Left renal pelvis (tissue), 4 donors: ENCODE measurements at places on chromosomes 2 and 18. TPM values are rescaled to one million over a fixed set of nuclear protein-coding genes. Genes with fewer than 3 reads are reported as not detected.

DNA sequence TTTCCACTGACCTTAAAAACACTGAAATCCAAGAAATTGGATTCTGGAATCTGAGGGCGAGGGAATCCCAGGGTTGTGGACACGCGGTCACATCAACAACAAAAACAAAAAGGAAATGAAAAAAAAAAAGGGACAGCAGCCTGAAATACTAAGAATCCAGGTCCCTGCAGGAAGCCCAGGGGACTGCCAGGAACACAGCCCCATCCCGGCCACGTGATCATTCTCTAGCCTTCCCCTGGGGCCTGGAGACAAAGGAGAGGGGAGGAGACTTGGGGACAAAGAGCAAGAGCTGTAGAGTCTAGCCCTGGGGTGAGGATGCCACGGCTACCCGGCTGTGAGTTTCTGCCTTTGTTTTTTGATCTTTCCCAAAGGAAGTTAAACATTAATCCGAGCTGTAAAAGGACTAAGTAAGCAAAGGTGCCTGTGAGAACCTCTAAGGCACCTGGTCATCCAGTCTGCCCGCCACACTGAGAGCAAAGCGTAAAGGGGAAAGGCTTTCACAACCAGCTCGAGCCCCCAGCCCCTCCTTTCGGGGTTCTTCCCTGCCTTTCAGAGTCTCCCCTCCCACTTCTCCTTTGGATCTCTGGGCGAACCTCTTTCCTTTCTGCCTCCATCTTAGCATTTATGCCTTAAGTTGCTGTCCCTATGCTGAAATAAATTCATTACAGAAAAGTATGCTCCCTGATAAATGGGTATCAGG lies 57.9 kb upstream of the MSH2 start:
- peak; percentile 94 for DNase-seq

DNA sequence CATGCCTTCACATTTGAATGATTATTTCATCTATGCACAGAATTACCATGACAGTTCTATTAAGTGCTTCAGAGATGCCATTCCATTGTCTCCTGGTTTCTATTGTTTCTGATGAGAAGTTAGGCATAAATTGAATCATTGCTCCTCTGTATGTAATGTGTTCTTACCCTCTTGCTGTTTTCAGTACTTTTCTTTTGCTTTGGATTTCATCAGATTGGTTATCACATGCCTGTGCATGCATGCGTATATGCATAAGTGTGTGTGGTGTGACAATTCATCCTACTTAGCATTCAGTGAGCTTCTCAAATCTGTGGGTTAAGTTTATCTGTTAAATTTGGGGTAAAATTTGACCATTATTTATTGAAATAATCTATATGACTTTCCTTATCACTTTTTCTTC lies 263.3 kb upstream of the RND3 start:
- no peak for DNase-seq

DNA sequence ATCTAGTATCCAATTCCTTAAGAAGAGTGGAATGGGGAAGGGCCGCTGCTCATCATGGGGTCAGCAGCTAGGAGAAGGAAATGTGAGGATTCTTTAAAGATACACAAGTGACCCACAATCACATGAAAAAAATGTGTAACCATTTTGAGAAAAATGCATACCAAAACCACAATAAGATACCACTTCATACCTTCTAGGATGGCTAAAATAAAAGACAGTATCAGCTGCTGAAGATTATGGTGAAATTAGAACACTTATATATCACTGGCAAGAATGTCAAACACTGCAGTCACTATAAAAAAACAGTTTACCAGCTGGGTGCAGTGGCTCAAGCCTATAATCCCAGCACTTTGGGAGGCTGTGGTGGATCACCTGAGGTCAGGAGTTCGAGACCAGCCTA lies 67.9 kb downstream of the C2orf74 start:
- DNase-seq = no peak

GRCh38 chr2:8416001-8416571 lies 265.8 kb upstream of the ID2 start:
- DNase-seq = no peak

DNA sequence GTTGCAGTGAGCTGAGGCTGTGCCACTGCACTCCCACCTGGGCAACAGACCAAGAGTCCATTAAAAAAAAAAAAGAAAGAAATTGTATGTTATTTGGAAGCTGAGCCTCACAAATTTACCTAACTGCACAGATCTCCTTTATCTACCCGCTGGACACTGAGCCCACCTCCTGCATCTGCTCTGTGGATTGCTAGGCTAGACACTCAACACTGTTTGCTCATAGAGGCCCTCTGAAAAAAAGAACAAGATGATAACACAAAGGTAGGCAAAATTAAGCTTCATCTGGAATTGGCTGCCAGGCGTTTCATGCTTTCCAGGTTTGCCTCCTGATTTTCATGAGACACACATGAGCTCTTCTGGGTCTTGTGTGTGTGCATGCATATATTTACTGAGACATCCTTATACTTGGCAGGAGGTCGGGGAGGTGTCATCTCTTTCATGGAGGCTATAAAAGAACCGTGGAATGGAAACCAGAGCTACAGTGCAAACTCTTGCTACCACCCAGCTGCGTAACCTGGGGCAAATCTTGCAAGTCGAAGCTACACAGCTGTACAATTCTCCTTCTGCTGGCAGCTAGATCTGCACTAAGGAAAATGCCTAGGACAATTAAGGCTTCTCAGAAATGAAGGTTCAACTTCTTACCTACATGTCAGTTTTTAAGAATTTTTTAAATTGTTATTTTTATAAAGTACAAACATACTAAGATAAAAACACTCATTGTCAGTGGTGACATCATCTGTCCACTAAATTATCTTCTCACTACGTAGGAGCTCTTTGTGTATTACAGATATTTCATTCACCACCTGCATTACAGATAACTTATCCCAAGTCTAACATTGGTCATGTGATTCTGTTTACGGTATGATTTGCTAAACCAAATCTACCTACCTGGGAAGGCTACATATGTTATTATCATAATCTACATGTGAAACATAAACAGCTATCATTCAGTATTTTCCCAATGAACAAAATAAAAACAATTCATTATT lies 63.1 kb downstream of the CABYR start:
- no peak for DNase-seq

- DNase-seq = no peak
These were observed 882.7 kb upstream of the CHAC2 start for GRCh38 chr2:52884761-52885352.

Gene SERPINB13
- polyA plus RNA-seq = not detected

GRCh38 chr18:35278085-35278484 lies 11.9 kb downstream of the ZSCAN30 start:
- no peak for DNase-seq
